Right ventricle myocardium inferior (tissue), 1 donor: ENCODE measurements at places on chromosomes 13 and 19. TPM values are rescaled to one million over a fixed set of nuclear protein-coding genes. Genes with fewer than 3 reads are reported as not detected.
A peak's percentile ranks its signal among the peaks of the same experiment; 100 is the strongest.

GRCh38 chr13:51202477-51203046 is 19.6 kb upstream of the FAM124A start:
- DNase-seq = no peak

FUT6 gene
- total RNA-seq = not detected

DNA sequence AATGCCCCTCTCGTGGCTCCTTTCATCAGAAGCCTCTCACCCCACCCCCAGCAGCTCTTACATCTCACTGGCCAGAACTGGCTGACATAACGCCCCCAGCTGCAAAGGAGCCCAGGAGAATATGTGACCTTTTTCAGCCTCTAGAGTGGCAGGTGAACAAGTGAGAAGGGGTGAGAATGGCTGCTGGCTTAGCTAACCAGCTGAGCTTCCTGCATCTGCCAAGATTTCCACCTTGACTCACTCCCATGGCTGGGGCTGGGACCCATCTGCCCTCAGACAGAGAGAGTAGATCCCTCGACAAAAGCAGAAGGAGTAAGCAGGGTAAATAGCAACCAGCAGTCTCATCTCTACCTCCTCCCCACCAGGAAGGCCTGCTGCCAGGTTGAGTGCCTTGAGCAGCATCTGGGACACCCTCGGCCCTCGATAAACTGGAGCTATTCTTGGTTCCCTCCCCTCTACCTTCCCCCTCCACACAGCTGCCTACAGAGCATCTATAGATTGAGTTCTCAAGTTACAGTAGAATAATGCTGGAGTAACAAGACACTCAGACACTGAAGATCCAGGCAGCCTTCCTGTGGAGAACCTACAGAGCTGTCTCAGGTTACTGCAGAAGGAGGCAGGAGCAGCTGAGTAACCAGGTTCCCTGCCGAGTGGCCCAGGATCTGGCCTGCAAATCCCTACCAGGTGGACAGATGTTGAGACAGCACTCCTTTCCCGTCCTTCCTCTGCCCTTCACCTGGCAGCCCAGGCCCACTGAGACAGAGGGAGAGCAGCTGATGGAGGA is 15.5 kb downstream of the KASH5 start:
- DNase-seq = no peak

ZSCAN22 gene
- 1.8 TPM for total RNA-seq

GRCh38 chr13:113117911-113118260 is 4.7 kb upstream of the F10 start:
- no peak for DNase-seq

EBI3 gene
- 0.73 TPM for total RNA-seq

GRCh38 chr19:3516675-3517207 is 10.6 kb downstream of the FZR1 start:
- DNase-seq = no peak

DNA sequence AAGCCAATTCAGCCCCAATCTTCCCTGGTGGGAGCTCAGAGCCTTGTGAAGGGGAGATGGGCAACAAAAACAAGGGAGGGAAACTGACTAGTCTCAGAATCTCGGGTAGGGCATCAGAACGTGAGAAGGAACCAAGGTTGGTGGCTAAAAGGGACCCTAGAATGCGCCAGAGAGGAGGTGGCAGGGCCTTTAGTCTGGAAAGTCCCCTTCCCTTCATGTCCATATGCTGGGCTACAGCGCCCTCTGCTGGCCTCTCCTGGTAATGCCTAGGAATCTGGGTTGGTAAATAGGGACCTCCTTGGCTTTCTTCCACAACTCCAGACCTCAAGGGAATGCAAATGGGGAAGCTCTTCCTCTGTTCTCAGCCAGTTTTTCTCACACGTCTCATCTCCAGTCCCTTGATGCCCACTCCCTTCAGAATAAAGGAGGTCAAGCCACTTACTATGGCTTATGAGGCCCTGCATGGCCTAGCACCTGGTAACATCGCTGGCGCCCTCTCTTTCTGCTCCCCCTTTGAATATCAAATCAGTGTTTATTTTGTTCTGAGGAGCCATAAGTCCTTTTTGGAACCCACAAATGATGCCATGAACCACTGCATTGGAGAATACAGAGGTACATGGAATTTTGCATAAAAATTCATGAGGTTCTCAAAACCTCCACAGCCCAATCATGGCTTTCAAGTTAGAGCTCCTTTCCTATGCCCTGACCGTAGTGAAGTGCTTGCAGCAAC is 1.4 kb upstream of the CCDC97 start:
- peak; percentile 95 for DNase-seq
